ENCODE measurements at places on chromosomes 2 and 18.

GRCh38 chr18:59239642-59240041, 19.7 kb downstream of the GRP start:
- no peak for DNase-seq

DNA sequence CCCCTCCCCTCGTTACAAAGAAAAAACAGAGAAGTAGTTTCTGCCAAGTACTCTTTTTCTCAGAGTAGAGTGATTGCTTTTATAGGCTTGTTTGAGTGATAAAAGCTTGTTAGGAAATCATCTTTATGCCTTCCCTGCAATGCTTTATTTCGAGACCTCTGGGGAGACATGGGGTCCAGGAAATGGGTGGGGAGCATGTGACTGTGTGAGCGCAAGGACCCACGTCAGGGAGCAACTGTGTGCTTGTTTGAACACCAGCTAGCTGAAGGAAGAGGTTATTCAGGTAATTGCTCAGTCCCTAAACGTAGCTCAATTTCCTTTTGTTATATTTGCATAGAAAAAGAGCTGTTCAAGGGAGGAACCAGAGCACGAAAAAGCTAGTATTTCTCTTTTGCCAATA, 187.3 kb downstream of the FAM210A start:
- no peak for DNase-seq

DNA sequence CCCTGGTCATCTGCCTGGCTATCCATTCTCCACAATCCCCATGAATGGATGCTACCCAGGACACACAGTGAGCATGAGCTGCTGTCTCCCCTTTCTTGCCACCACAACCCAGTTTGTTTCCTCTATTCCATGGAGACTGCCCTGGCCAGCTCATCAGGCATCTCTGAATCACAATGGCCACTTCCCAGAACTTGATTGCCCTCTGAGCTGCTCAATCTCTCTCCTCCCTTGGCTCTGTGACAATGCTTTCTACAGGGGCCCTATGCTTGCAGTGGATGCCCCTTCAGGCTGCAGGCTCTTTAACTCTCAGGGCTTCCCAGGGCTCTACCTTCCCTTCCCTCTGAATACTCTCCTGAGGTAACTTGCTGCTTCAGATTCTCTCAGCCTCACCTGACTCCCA, 14.4 kb upstream of the SLC4A5 start:
- DNase-seq: no peak

GRCh38 chr2:100799686-100800085, 20.3 kb upstream of the NPAS2 start:
- DNase-seq: no peak

- no peak for DNase-seq
These were observed 153.4 kb downstream of the NDUFA10 start for GRCh38 chr2:239871481-239872435.

- DNase-seq: no peak
These were observed 43.7 kb upstream of the ZBTB7C start for GRCh38 chr18:48452861-48453323.

DNA sequence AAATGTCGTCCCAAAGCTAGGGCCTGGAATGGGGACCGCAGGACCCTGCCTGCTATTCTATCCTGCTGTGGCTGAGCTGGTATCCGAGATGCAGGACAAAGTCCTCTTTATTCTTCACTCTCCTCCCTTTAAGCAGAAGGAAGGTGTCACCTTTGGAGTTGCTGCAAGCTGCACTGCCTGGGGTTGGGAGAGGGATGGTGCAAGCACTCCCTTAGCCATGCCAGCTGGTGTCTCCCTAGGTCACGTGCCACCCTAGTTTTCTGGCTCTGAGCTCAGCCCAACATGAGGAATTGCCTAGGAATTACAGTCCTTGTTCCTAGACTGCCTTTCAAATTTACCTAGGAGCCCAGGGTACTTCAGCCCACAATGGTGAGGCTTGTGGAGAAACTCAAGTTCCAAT, 21.4 kb upstream of the FAM228A start:
- DNase-seq: no peak

DNA sequence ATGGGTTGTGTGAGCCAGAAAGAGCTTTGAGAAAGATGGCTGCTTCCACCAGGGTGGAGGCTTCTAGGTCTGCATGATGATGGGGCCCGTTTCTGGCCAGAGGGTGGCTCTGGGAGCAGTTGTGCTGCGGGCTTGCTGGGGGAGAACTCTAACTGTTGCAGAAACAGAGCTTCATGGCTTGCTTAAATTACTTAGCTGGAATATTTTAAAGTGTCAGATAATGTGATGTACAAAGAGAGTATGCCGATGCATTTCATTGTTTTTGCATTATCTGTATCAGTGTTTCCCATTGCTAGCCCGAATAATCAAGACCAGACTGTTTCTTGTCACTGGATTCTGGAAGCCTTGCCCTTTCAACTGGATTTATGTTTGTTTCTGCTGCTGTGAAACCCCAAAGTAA, 6.3 kb upstream of the DRC1 start:
- no peak for DNase-seq

- no peak for DNase-seq
These were observed 607.3 kb downstream of the STK39 start for GRCh38 chr2:167640096-167640495.

DNA sequence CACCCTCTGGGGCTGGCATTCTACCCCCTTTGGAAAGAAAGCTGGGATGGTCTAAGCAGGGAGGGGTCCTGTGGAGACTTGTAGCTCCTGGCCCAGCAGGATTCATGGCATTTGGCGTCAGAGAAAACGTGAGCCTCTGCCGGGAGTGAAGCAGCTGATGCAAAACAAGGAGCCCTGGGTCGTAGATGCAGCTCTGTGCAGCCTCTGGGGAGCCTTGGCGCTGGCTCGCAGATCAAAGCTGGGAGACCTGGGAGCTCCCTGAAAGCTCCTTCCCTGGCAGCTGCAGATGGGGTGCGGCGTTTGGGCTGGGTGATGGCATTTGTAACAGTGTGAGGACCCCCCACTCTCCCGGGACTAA, 148.3 kb downstream of the KLHL29 start:
- DNase-seq: no peak

DNA sequence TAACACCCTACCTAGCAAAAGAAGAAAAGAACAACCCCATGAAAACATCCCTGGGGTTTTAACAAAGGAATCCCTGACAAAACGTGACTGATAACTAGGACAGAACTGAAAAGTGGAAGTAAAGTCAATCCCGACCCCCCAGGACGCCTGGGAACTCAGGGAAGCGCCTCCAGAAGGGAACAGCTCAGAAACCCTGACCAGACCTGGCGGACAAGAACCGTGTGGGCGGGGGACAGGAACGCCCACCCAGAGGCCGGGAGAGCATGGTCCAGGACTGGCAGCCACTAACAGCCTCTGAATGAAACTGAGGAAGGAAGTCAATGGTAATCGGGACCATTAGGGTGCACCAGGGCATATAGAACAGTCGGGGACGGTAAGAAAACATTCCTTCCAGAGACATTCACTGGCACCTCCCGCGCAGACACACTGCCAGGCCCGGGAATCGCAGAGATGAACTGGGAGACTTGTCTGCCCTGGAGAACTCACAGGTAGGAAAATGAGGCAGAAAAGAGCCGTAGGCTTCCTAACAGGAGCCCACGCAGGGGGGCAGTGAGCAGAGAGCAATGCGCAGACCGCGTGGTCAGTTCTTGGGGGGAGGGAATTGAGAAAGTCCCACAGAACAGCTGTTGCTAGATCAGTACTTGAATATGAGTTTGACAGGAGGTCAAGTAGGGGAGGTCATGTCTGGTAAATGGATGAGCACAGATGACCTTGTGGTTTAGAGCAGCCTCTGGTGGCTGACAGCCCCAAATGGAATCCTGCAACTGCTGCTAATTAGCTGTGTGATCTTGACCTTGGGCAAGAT, 1.3 kb upstream of the TBC1D8 start:
- DNase-seq: peak; percentile 83

DNA sequence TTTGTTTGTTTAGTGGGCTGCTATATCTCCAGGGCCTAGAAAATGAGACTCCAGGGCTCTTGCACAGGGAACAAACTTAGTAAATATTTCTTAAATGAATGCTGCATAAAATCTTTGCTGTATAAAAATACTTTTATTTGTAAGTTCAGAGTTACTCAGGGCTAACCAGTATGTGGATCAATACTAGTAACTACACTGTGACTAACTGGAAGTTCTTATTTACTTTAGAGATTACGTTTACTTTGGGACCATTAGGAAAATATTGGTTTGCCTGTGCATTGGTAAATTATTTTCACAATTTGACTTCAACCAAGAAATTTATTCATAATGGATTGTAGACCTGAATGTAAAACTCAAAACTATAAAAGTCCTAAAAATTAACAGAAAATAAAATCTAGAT, 575.5 kb downstream of the RNF144A start:
- DNase-seq: no peak

GRCh38 chr2:29066997-29067605, 7.2 kb downstream of the PCARE start:
- DNase-seq: no peak

- no peak for DNase-seq
These were observed 15.4 kb upstream of the ATP6V1B1 start for GRCh38 chr2:70920367-70920715.

GRCh38 chr2:173898178-173898668, 67.0 kb downstream of the SP3 start:
- DNase-seq: peak; percentile 42

GRCh38 chr2:75523313-75524275, 37.1 kb downstream of the EVA1A start:
- DNase-seq: no peak

DNA sequence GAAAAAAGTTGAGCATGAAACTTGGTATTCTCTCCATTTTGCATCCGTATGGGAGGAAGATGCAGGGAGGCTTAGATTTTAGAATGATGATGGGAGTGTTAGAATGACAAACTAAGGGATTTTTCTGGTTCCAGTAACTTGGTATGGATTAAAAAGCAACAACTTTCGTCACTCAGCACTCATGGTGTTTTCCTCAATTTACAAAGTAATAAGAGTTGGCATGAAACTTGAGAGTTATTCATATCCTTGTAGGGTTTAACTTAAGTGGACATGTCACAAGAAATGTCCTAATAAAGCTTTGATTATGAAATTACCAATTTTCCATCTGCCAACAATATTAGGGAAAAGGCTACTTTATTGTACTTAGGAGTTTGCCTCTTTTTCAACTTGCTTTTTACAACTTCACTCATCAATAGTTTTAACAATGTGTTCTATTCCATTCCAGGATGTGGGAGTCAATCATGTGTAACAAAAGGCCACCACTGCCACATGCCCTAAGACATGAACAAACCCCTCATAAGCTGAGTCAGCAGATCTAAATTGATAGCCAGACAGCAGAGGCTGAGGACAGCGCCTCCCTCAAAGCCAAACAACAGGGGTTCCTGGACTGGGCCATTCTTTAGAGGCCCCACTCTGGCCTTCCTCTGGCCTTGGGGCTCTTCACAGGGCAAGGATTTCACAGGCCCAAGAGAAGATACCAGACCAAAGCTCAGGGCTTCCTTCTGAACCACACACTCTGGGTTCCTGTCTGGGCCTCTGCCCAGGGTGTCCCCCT, 265.8 kb downstream of the TNS1 start:
- DNase-seq: no peak

DNA sequence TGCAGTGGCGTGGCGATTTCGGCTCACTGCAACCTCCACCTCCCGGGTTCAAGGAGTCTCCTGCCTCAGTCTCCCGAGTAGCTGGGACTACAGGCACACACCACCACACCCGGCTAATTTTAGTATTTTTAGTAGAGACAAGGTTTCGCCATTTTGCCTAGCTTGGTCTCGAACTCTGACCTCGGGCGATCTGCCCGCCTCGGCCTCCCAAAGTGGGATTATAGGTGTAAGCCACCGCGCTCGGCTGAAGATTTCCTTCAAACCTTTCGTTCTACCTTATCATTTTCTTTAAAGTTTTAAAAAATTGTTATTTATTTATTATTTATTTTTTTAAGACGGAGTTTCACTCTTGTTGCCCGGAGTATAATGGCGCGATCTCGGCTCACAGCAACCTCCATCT, 979 bp upstream of the WDR43 start:
- no peak for DNase-seq

DNA sequence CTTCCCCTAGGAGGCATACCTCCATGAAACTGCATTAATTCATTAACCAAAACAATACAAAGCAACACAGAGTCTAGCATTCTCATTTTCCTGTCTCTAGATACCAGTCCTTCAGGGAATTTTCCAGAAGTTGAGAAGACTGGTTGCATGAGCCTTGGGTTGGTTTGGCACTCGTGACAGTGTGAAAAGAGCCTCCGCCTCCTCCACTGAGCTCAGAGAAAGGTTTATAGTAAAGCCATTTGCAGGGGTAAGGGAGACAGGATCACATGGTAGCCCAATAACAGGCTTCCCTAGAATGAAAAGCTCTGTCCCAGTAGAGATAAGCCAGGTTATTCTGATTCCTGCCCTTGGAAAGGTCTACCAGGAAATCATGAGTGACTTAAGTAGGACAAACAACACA, 9.7 kb upstream of the TMEM247 start:
- DNase-seq: no peak

- DNase-seq: peak; percentile 32
These were observed 2.2 kb downstream of the NOL4 start for GRCh38 chr18:34222307-34223163.

- peak; percentile 81 for DNase-seq
These were observed 185.9 kb downstream of the MTX2 start for GRCh38 chr2:176454893-176455815.

DNA sequence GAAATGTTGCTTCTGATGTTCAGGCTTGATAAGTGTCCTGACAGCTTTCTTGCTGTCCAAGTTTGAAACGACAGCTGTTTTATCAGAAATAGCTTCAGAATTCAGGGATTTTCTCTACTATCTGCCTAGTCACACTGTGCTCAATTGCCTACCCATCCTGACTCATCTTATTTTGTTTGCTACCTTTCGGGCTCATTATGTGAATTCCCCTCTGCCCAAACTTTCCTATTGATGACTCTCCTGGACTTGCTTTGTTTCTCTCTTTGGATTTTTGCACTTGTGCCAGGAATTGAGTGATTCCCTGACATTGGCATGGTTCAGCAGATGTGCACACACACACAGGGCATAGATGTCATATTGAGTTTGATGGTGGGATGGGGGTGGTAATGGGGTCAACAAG, 1052.6 kb upstream of the PIK3C3 start:
- no peak for DNase-seq

DNA sequence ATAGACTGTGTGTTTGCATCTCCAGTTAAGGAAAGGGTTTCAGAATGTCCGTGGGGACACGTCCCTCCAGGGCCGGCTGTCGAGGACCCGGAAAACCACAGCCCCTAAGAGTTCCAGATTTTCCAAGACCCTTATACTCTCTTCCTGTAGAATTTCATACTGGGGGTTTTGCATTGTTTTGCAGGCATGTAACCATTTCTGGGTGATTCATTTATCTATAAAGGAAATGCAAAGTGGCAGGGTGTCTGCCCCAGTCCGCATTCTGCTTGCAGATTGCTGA, 8.5 kb downstream of the SP9 start:
- DNase-seq: no peak

GRCh38 chr2:168180914-168181313, 66.5 kb downstream of the STK39 start:
- DNase-seq: no peak

- DNase-seq: no peak
These were observed 1706.7 kb downstream of the SUCLG1 start for GRCh38 chr2:82752396-82752795.

All from MM.1S (cell line).